ENCODE measurements at places on chromosomes 3 and 15. TPM values are rescaled to one million over a fixed set of nuclear protein-coding genes. Genes with fewer than 3 reads are reported as not detected.

The TTLL13 gene
- 0.14 TPM for total RNA-seq

The ARHGEF26 gene
- total RNA-seq: 1.3 TPM

The PAQR5 gene
- 0.14 TPM for total RNA-seq

The TRAIP gene
- 8.2 TPM for total RNA-seq

The NLGN1 gene
- 0.90 TPM for total RNA-seq

The GABRB3 gene
- 2.8 TPM for total RNA-seq

The DOCK3 gene
- 0.05 TPM for total RNA-seq

The TCF12 gene
- total RNA-seq: 159 TPM

The ANKDD1A gene
- total RNA-seq: 1.2 TPM

The ITPR1 gene
- total RNA-seq: 23.9 TPM

The SPTBN5 gene
- total RNA-seq: 0.57 TPM

The PPP2R3A gene
- 0.80 TPM for total RNA-seq

The FMN1 gene
- total RNA-seq: 2.6 TPM

The TNIK gene
- 9.0 TPM for total RNA-seq

The PARP14 gene
- 57.7 TPM for total RNA-seq

The TMC3 gene
- total RNA-seq: under 0.01 TPM

The INSYN1 gene
- total RNA-seq: 0.61 TPM

The FGD5 gene
- total RNA-seq: 2.0 TPM

The SLC9C1 gene
- total RNA-seq: 0.94 TPM

The DHX30 gene
- total RNA-seq: 42.8 TPM

The FRMD5 gene
- 0.09 TPM for total RNA-seq

The CSPG4 gene
- total RNA-seq: 1.5 TPM

The CFAP161 gene
- total RNA-seq: 0.24 TPM

The ANKUB1 gene
- total RNA-seq: not detected

The LNP1 gene
- total RNA-seq: 1.7 TPM

The TJP1 gene
- total RNA-seq: 7.3 TPM

The ZNF654 gene
- 15.0 TPM for total RNA-seq

The COL8A1 gene
- total RNA-seq: 0.09 TPM

The GHRL gene
- 2.4 TPM for total RNA-seq

The EPHB1 gene
- 0.66 TPM for total RNA-seq

The NAALADL2 gene
- total RNA-seq: 4.9 TPM

The DZIP1L gene
- 1.1 TPM for total RNA-seq

The MAP6D1 gene
- total RNA-seq: 4.8 TPM

The TF gene
- 1.9 TPM for total RNA-seq

The EIF4E3 gene
- total RNA-seq: 1.5 TPM

The FAM81A gene
- 0.42 TPM for total RNA-seq

The C3orf49 gene
- total RNA-seq: not detected

The SEMA6D gene
- total RNA-seq: 7.6 TPM

The GOLGA6L10 gene
- total RNA-seq: 0.47 TPM

The DMXL2 gene
- 18.9 TPM for total RNA-seq

The FEZF2 gene
- total RNA-seq: 2.9 TPM

The GOLGA8M gene
- 0.24 TPM for total RNA-seq

The UCN2 gene
- total RNA-seq: 0.09 TPM

The FSIP1 gene
- total RNA-seq: 0.76 TPM

The NR2E3 gene
- 0.05 TPM for total RNA-seq

The PLA2G4D gene
- 0.28 TPM for total RNA-seq

The THSD4 gene
- 2.2 TPM for total RNA-seq

The KY gene
- 1.0 TPM for total RNA-seq

The WDR53 gene
- 13.4 TPM for total RNA-seq

The ACAN gene
- total RNA-seq: 0.28 TPM

The CD86 gene
- 13.8 TPM for total RNA-seq

The MAP1A gene
- 12.7 TPM for total RNA-seq

The PLA1A gene
- 1.1 TPM for total RNA-seq

The MAPKBP1 gene
- 7.2 TPM for total RNA-seq

The MAN2A2 gene
- total RNA-seq: 8.3 TPM

Measured in thymus (tissue), 14 donors.